ENCODE measurements at places on chromosomes 4 and X. TPM values are rescaled to one million over a fixed set of nuclear protein-coding genes. Genes with fewer than 3 reads are reported as not detected.

HPGD gene
- 0.20 TPM for total RNA-seq

CT45A5 gene
- total RNA-seq = not detected

CNGA1 gene
- total RNA-seq = 4.5 TPM

USP17L15 gene
- total RNA-seq = not detected

PABPC5 gene
- 3.3 TPM for total RNA-seq

PAGE2B gene
- not detected for total RNA-seq

ADAM29 gene
- total RNA-seq = not detected

PAGE4 gene
- not detected for total RNA-seq

CSN3 gene
- total RNA-seq = not detected

NXF2B gene
- not detected for total RNA-seq

Data from smooth muscle cell of the pulmonary artery (primary cell).